ENCODE measurements at places on chromosomes 1 and 21.

DNA sequence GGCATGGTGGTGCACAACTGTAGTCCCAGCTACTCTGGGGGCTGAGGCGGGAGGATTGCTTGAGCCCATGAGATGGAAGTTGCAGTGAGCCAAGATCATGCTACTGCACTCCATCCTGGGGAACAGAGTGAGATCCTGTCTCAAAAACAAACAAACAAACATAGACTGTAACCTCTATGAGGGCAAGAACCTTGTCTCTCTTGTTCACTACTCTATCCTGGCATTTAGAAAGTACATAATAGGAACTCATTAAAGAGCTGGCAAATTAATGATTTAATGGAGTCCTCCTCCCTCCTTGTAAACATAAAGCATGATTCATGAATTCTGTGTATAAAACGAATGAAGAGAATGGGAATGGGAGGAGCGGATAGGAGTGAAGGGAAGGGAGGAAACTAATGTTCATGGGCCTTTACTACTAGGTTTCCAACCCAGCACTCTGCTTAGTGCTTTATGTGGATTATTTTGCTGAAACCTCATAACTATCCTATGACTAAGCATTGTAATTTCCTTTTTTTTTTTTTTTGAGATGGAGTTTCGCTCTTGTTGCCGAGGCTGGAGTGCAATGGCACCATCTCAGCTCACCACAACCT, 8.6 kb downstream of the LMOD1 start:
- no peak for DNase-seq

GRCh38 chr1:176605176-176605575, 142.2 kb downstream of the PAPPA2 start:
- DNase-seq: no peak

- no peak for DNase-seq
Observed at GRCh38 chr1:197810812-197811211, 35.5 kb upstream of the DENND1B start.

DNA sequence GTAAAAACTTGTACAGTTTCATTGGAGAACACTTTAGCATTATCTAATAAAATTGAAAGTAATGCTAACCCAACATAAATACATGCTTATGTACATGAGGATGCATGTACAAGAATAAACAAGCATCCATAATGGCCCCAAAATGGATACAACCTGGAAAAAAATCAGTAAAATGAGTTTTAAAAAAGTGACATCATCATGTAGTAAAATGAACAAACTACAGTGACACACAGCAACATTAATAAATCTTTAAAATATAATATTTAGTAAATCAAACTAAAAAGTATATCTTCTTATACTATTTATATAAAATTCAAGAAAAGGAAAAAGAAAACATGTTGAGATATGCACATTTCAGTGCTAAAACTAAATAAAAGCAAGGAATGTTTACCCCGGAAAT, 140.5 kb downstream of the CLEC20A start:
- DNase-seq: no peak

- no peak for DNase-seq
Observed at GRCh38 chr1:20087668-20088067, 17.7 kb downstream of the PLA2G5 start.

GRCh38 chr1:158393476-158393875, 5.8 kb downstream of the OR10T2 start:
- DNase-seq: no peak

DNA sequence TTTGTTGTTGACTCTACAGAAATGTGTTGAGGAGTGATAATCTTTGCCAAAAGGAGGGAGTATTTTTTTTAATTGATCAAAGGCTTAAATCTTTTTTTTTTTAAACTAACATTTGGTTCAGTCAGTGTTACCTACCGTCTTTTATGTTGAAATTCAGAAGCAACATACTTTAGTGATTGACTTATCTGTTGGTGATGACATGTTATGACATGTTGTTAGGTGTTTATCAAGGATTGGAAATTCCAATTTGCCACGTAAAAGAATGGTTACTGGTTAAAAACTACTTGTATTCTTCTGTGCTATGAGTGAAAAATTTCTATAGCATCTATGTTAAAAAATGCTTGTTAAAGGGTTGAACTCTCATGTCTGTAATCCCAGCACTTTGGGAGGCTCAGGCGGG, 61.2 kb downstream of the DNM3 start:
- DNase-seq: no peak

- DNase-seq: no peak
Observed at GRCh38 chr21:45451091-45451740, 46.3 kb downstream of the COL18A1 start.

DNA sequence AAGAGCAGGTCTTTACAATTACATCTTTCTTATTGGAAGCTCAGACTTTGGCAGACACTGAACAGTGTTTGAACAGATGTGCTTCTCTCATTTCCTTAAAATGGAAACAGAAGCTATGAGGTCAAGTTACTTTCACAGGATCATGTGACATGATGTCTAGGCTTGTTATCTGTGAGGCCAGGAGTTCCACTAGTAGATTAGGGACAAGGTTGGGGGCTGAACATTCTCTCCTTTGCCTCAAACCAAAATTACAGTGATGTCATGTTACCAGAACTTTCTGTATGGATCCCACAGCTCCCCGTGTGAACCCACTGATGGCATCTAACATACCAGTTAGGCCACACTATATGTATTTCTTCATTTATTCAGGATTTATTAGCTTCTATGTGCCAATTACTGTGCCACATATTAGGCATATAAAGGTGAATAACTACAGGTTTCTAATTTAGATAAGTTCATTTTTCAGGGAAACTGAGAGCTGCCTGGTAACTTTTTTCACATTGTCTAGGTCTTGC, 6.0 kb downstream of the DYNLT5 start:
- peak; percentile 77 for DNase-seq

- DNase-seq: no peak
Observed at GRCh38 chr1:7097938-7098592, 312.8 kb downstream of the CAMTA1 start.

DNA sequence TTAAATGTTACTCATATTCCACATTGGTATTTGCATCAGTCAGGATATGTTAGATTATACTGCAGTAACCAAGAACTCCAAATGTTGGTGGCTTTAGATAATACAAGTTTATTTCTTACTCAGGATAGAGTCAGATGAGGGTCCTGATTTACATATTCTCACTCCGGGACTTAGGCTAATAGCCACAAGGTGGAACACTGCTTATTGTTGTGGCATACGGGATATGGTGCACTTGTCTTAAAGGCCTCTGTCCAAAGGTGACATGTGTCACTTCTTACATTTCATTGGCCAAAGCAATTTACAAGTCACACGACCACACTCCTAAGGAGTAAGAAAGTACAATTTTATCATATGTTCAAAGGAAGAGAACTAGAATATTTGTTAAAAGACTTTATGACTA, 28.5 kb upstream of the ACADM start:
- no peak for DNase-seq

- no peak for DNase-seq
Observed at GRCh38 chr1:219264561-219264960, 90.9 kb downstream of the LYPLAL1 start.

GRCh38 chr1:77608893-77609292, 73.6 kb downstream of the ZZZ3 start:
- DNase-seq: no peak

DNA sequence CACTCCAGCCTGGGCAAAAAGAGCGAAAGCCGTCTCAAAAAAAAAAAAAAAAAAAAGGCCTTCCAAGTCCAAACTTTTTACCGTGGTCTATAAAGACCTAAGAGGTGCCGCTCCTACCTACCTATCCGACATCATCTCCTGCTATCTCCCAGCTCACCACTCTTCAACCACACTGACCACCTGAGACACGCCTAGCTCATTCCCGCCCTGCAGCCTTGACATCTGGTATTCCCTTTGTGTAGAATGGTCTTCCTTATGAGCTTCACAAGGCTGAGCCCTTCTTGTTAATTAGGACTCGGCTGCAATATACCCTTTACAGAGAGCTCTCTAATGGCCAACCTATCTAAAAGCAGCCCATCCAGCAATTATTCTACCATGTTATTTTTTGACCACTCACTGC, 680 bp downstream of the MAGOH start:
- DNase-seq: peak; percentile 53

GRCh38 chr21:46069166-46069565, 28.7 kb upstream of the COL6A2 start:
- DNase-seq: no peak

- DNase-seq: no peak
Observed at GRCh38 chr21:33368124-33368523, 35.1 kb upstream of the IFNGR2 start.

- no peak for DNase-seq
Observed at GRCh38 chr1:176884286-176884685, 280.2 kb downstream of the ASTN1 start.

- DNase-seq: peak; percentile 74
Observed at GRCh38 chr1:112674986-112675727, 698 bp downstream of the MOV10 start.

GRCh38 chr1:25099343-25099951, 132.9 kb downstream of the SYF2 start:
- peak; percentile 97 for DNase-seq

- DNase-seq: no peak
Observed at GRCh38 chr1:97202481-97203380, 481.1 kb downstream of the PTBP2 start.

GRCh38 chr1:61190153-61190552, 107.8 kb downstream of the NFIA start:
- no peak for DNase-seq

- no peak for DNase-seq
Observed at GRCh38 chr1:10470043-10470442, 2.3 kb downstream of the DFFA start.

DNA sequence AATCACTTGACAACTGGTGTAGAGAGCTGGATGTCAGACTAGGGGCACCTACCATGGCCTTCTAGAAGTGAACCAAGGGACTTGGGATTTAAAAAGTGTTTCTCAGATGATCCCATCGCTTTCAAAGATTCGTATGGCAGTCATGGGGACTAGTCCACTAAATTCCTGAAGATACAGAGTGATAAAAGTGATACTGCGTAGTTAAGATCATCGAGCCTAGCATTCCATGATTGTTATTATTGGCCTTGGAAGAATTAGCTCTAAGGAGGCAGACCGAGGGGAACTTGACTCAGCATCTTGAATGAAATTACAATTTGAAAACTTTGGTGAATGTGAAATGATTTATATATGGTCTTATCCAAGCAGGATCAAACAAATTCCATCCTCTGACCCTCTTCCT, 1.3 kb upstream of the CHIA start:
- no peak for DNase-seq

DNA sequence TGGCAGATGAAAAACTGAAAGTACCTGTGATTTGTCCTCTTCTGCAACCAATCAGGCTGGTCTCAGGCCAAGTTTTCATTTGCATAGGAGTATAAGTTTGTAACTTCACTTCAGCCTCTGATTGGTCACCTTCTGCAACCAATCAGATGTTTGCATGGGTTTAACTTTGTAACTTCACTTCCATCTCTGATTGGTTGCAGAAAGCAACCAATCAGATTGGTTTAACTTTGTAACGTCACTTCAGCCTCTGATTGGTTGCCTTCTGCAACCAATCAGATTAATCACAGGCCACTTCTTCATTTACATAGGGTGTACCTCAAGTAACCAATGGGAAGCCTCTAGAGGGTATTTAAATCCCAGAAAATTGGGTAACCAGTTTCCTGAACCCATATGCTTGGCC, 18.9 kb upstream of the TUT4 start:
- no peak for DNase-seq

DNA sequence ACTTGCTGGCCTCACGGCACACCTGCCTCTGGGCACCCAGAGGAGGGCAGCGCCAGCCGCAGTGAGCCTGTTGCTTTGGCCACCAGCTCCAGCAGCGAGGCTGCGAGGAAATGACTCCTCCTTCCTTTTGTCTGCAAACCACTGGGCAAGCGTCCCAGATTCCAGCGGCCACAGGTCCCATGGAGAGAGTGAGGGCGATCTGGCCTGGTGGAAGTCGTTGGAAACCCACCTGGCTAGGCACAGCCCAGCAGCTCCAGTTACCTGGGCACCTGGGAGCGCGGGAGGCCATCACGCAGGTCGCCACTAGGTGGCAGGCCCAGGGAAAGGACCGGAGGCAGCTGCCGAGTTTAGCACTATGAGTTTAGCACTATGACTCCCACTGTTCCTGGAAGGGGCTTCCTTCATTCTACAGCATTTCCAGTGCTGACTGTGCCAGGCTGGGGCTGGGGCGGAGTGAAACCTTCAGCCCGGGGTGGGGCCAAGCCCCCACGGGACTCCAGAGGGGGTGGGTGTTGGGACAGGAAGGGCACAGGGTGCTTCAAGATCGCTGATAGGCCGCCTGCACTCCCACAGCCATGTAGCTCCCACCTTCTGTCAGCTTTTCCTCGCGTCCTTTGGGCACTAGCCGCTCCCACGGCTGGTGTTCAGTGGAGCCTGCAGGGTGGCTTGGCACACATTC, 1.1 kb upstream of the ESPN start:
- peak; percentile 92 for DNase-seq

DNA sequence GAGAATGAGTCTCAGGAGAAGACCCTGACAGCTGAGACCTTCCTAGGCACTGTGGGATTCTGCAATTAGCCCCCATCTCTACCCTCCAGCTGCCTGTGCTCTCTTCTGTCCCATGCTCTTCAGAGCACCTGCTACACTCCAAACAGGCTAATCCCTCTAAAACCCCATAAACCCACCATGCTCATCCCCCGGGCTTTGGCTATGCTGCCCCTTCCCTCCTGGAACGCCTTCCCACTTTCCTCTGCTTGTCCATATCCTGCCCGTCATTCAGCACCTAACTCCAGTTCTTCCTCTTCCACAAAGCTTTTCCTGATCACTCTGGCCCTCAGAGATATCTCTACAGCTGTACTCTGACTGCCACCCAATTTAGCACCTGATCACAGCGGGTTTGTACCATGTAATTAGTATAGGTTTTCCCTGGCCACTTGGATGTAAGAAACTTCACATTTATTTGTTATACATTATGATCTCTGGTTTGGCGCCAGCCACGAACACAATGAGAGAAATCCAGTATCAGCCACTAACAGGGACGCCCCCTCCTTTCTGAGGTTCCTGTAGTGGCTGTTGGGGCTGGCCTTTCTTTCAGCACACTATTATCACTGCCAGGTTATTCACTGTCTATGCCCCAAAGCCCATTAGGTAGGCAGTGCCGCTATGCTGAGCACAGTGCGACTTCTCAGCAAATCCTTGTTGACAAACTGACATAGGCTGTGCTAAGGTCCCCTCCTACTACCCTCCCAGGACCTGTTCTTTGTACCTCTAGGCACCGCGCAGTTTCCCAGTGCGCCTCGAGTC, 45.1 kb downstream of the CDC7 start:
- no peak for DNase-seq

DNA sequence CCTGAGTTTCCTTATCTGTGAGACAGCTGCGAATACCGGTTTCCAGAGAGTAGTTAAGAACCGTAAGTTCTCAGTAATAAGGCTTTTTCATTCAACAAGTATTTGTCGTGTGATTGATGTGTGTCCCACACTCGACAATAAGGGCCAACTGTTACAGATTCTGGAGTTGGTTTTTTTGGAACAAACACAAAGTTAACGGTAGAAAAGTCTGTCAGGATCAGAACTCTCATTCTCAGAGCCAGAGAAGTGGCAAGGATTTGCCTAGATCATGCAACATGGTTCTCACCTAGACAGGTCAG, 837 bp downstream of the NUDC start:
- peak; percentile 35 for DNase-seq
